CD4-positive, alpha-beta T cell treated with Interleukin-15 for 4 hours (primary cell): ENCODE measurements at places on chromosomes 1 and 21.
A peak's percentile ranks its signal among the peaks of the same experiment; 100 is the strongest.

GRCh38 chr1:18534810-18535205 is 54.1 kb downstream of the KLHDC7A start:
- no peak for DNase-seq

DNA sequence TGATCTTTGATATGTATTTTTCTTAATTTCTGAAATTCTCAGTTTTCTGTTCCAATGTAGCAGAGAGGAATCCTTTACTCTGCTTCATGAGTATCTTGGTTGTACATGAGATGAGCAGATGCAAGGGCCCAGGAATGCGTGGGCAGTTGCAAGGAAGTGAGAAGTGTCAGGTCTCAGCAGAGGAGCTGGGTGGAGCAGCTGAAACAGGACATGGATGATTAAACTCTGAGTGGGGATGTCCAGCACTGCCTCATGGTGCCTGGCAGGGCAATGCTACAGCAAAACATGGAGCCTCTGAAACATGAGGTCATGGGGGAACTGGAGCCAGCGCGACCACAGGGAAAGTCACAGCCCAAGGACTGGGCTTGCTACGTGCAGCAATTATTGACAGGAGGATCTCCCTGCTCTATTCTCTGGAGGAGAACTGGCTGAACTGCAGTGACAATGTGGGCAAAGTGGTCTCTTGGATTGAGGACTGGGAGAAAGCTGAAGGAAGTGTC is 48.4 kb downstream of the COLGALT2 start:
- no peak for DNase-seq

GRCh38 chr1:87938631-87939030 is 610.0 kb downstream of the LMO4 start:
- DNase-seq: no peak

GRCh38 chr1:31586376-31587327 is 10.3 kb downstream of the TINAGL1 start:
- no peak for DNase-seq

- peak; percentile 22 for DNase-seq
Observed at GRCh38 chr1:54408147-54409066, 2.2 kb upstream of the SSBP3 start.

DNA sequence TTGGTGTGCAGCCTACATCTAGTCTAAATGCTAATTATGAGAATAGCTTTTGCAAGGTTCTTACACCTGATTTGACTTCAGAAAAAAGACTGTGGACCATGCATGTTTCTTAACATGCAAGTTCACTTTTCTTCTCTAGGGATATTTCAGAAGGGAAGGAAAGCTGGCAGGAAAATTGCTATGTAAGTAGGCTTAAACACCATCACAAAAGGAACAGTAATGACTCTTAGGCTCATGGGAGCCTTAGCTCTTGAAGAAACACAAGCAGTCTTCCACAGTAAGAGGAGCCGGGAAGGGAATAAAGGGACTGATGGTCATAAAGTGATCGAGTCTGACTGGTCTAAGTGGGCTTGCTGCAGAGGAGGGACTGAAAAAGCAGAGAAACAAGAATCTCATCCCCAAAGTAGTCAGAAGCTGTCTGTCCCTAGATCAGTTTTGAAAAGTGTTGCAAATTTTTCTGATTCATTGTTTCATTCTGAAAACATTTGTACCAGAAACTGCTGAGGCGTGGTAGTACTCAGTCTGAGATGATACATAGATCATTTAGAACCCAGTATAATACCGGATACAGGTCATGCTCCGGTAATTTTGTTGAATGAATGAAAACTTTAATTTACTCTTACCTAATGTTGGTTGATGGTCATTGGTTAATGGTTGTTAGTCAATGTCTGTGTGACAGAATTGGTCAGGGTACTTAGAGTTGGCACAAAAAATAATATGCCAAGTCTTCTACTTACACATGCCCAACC is 40.9 kb downstream of the SMYD2 start:
- no peak for DNase-seq

GRCh38 chr1:204408074-204408507 is 3.5 kb downstream of the PPP1R15B start:
- DNase-seq: peak; percentile 28

- no peak for DNase-seq
Observed at GRCh38 chr1:167263819-167264464, 43.3 kb downstream of the POU2F1 start.

GRCh38 chr1:83418558-83418957 is 580.4 kb downstream of the TTLL7 start:
- DNase-seq: no peak

DNA sequence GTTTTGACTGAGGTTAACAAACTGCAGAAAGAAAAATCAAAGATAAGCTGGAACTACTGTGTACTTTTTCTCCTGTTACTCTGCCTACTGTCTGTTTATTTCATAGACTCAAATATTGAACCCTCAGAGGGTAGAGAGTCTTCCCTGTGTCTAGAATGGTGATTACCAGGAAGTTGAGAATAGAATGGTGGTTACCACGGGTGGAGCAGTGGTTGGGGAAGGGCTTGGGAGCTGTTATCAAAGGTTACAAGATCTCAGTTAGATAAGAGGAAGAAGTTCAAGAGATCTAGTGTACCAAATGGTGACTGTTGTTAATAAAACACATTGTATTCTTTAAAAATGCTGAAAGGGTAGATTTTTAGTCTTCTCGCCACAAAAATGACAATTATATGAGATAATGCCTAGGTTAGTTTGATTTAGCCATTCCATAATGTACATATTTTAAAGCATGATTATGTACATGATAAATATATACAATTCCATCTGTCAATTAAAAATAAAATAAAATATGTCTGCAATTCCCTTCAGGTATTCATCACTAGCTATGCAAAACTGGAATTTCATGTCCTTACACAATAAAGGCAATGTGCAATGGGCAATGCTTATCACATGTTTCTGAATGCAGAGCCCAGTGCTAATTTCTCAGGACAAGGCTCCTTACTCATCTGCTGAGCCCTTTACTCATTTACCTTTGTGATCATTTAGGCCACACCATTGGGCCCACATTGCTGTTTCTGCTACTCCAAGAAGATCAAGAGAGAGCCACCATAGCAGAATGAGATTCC is 474.3 kb upstream of the CAMK1G start:
- DNase-seq: no peak

DNA sequence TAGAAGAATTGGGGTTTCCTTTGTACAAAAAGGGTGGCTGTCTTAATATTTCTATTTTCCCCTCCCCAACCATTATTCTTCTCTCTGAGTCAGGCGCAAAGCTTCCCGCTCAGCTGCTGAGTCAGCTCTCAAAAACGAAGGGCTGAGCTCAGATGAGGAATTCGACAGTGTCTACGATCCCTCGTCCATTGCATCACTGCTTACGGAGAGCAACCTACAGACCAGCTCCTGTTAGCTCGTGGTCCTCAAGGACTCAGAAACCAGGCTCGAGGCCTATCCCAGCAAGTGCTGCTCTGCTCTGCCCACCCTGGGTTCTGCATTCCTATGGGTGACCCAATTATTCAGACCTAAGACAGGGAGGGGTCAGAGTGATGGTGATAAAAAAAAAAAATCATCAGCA is 3.0 kb upstream of the TUFT1 start:
- no peak for DNase-seq

DNA sequence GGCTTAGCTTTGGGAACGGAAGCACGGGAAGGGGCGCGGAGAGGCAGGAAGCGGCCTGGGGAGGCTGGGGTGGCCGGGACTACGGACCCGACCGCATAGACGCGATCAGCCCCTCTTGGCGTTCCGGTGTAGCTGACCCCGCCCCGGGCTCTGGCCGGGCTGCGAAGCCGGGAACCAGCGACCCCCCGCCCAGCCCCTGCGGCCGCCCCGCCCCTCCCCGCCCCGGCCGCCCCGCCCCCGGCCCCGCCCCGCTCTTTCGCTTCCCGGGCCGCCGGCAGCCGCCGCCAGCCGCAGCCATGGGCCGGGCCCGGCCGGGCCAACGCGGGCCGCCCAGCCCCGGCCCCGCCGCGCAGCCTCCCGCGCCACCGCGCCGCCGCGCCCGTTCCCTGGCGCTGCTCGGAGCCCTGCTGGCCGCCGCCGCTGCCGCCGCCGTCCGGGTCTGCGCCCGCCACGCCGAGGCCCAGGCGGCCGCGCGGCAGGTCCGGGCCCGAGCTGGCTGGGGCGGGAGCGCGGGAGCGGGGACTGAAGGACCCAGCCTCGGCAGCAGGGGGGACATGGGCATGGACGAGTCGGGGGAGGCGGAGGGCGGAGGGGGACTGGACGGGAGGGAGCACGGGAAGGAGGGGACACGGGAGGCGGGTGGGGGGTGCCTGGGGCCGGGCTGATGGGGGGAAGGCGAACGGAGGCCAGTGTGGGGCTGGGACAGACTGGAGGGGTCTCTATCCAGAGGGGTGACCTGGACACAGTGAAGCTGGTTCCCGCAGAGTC is at the start of gene SELENON:
Gene SELENON (plus strand): TSS at position 259 of the 768 bp plus-strand sequence. CDS start 38 bp downstream, at position 297.
- DNase-seq: peak; percentile 10

GRCh38 chr1:156295391-156295947 is at the start of gene GLMP:
Gene GLMP (minus strand): TSS chr1:156295679. CDS start chr1:156295645, 34 bp downstream.
- peak; percentile 53 for DNase-seq

DNA sequence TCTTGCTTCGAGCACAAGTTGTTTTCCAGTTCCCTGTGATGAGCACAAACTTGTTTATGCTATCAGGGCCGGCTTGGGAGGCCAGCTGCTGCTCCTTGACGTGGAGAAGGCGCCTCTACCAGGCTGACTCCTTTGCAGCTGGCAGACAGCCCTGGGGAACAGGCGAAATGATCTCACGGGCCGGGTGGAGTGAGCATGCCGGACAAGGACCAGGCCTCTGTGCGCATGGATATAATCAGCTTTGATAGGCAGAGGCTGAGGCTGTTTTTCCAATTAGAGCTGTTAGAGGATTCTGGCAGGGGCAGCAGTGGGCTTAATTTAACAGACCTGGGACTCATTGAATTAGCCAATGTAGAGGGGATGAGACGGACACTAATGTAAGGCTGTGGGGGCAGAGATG is 38.9 kb downstream of the FAM163A start:
- DNase-seq: no peak

- no peak for DNase-seq
Observed at GRCh38 chr1:224457782-224458144, 23.2 kb upstream of the WDR26 start.
